Fibroblast of the aortic adventitia (primary cell): ENCODE measurements at places on chromosomes 5 and 9.

- no peak for DNase-seq
Measured at GRCh38 chr5:128636361-128636760, 98.3 kb upstream of the FBN2 start.

DNA sequence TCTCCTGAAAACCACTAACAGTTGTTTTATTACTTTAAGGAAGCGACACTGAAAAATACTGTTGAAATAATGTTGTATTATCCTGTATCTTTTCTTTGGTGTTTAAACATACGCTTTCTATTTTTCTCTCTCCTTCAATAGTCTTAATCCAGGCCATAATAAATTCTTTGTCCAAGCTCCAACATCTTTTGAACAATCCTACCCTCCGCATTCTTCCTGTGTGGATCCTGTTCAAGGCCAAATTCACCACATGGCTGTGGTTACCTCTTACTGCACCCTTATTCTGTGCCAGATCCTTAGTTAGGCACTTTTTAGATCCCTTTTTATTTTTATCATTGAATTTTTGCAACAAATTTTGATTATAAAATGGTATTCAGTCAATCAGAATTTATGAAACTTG lies 1691.5 kb downstream of the MAT2B start:
- DNase-seq: no peak

DNA sequence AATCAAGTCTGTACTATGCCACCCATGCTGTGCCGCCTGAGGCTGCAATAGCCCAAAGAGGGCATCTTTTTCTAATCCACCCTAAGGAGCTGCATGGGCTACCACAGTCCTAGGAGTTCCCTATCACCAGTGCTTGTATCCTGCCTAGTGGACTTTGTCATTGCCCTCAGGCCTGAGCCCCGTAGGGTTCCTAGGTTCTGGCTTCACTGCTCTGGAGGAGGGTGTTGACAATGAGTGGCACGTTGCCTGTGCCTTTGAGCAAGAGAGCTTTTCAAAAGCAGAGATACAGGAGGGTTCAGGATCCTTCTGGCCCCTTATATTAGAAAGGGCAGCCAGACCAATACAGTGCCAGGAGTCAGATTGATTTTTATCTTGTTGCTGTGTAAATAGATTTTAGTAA lies 93.0 kb downstream of the PRDM6 start:
- no peak for DNase-seq

DNA sequence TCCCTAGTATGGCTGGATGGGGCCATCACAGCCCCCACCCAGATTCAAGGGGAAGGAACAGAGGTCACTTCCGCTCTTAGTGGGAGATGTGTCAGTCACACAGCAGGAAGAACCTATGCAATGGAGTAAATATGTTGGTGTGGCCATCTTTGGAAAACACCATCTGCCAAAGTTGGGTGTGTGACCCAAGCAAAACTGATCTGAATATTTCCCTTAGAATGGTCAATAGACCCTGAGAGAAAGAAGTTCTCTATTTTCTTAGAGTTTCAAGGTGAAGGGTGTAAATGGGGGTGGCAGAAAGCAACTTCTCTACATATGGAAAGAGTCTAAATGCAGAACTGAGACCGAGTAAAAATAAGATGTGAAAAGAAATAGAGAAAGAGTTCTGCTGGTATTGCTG lies 212.7 kb downstream of the ESM1 start:
- DNase-seq: no peak

GRCh38 chr9:71774920-71775319 lies 6.6 kb upstream of the CEMIP2 start:
- no peak for DNase-seq

DNA sequence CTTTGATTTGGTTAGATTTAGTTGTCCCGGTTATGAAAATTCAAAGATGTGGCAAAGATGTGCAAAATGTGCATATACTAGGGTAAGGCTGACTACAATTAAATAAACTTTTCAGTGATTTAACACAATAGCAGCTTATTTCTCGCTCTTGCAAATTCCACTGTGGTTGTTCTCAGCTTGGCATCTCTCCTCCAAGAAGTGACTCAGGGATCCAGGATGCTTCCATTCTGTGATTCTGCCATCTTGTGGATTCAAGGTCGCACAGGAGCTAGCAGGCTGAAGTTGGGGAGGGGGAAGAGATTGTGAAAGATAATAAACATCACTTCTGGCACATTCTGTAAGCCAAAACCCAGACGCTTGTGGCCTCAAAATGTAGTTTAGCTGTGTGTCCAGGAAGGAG lies 60.1 kb upstream of the TGFBR1 start:
- DNase-seq: no peak

DNA sequence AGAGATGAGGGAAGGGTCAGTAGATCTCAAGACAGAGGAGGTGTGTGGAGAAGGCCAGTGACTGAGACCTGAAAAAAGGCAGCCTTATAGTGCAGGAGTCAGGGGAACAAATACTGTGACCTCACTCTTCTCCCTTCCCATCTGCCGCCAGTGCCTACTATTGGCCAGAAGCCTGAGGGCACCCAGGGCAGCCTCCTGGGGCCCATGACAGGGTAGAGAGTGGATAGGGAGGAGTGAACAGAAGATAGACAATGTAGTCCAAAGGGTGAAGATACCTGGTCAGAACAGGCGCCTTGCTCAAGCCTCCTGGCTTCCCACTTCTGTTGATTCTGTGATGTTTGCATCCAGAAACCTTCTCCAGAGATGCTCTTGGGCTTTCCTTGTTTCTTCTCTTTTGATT lies 196.7 kb downstream of the PBX3 start:
- no peak for DNase-seq

GRCh38 chr5:2895196-2895595 lies 143.7 kb upstream of the IRX2 start:
- no peak for DNase-seq

GRCh38 chr9:104934691-104935500 lies 6.9 kb upstream of the ABCA1 start:
- DNase-seq: peak; percentile 34
